ENCODE measurements at places on chromosomes 11 and 22.

DNA sequence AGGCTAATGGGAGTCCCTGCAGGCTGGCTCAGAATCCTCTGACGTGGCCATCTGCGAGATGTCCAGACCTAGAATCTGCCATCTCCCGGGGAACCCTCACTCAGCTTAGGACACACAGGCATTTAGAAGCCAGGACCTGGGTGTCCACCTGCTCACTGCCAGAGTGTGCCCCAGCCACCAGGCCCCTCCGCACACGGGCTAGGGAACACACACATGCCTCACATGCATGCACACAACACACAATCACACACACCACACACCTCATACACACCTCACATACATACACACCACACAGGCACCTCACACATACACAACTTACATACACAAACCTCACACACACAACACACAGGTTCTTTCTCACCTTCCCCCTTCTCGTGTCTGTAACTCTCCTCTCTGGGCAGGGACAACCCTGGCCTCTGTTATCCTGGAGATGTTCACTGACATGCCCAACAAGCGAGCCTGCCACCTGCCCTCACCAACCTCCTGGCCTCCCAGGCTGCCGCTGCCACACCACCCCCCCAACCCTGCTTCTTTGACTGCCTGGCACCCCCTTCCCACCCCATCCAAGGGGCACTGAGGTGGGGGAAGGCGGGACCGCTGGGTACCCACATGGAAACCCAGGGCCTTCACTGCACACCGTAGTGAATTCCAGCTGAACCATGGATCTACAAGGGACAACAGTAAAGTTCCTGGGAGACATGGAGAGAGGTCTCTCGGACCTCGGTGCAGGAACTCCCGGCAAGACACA, 38.1 kb downstream of the GNB1L start:
- DNase-seq: no peak

DNA sequence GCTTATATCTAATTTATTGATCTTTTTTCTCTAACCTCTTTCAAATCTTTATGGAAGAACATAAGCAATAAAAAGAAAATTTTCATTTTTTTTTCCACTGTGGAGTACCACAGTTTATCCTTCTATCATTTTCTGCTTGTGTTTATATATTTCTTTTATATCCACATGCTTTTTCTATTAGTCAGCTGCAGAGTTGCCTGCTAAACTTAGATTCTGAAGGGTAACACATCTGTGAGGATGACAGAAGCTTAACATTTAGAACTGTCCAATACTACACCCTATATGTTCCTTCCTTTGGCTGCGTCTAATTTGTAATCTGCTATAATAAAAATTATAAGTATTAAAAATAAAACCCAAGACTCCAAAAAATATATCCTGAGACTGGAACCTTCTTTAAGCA, 20.8 kb downstream of the CCDC90B start:
- no peak for DNase-seq

DNA sequence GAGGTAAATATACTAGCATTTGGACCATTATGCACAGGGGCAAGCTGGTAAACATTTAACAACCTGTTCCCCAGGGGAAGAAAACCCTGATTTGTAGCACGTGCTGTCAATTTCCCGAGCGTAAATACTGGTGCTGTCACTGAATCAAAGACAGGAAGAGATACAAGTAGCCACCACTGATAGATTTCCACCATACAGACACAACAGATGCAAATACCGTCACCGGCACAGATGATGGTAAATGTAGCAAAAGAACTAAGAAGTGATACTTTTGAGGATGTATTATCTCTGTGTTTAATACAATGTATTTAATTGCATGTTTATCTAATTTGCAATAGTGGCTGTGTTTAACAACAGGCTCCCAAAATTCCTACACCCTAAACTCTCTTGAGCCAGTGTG, 39.6 kb downstream of the SHISAL1 start:
- no peak for DNase-seq

DNA sequence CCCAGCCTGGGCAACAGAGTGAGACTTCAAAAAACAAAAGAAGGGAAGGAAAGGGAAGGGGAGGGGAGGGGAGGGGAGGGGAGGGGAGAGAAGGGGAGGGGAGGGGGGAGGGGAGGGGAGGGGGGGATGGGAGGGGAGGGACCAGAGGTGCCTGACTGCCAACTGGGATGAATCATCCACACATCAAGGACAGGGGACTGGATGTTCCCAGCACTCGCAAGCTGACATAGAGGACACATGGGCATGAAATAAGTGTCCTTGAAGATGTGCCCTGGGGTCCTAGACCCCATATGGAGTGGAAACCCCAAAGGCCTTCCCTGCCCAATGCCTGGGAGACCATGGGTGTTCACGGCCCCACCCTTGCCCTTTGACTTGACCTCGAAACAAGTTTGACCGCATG, 19.8 kb downstream of the TST start:
- no peak for DNase-seq

- DNase-seq: no peak
Observed at GRCh38 chr11:42802201-42802899, 509.4 kb upstream of the API5 start.

- DNase-seq: no peak
Observed at GRCh38 chr11:95088946-95089619, 563 bp upstream of the ENDOD1 start.

All from stimulated activated CD4-positive, alpha-beta T cell treated with anti-CD3 and anti-CD28 coated beads, Interleukin-1b, Interleukin-23, amount 100 ng/mL, for 24 hours (primary cell).